ENCODE measurements at places on chromosomes 16 and 17. TPM values are rescaled to one million over a fixed set of nuclear protein-coding genes. Genes with fewer than 3 reads are reported as not detected.

STH gene
- not detected for total RNA-seq

ADAMTS18 gene
- total RNA-seq: not detected

TMEM114 gene
- total RNA-seq: not detected

GRCh38 chr16:9042533-9042932, 48.9 kb upstream of the HAPSTR1 start:
- no peaks in the 10 kb centered on the region for H3K36me3 ChIP-seq
- H3K27me3 ChIP-seq: no peaks in the 10 kb centered on the region
- no peak overlapping the region for H3K4me3 ChIP-seq
- DNase-seq: no peak

- H3K4me1 ChIP-seq: no peaks in the 10 kb centered on the region
- no peak for DNase-seq
- no peaks in the 10 kb centered on the region for H3K27me3 ChIP-seq
- no peak overlapping the region for H3K4me3 ChIP-seq
Measured at GRCh38 chr16:51431517-51432241, 280.6 kb upstream of the SALL1 start.
